Activated CD4-positive, alpha-beta memory T cell treated with anti-CD3 and anti-CD28 coated beads, Interleukin-2, amount 10 ng/mL, durations not matched to agents 7 days and 5 days (primary cell): ENCODE measurements at places on chromosomes 16 and 17. TPM values are rescaled to one million over a fixed set of nuclear protein-coding genes. Genes with fewer than 3 reads are reported as not detected.

- H3K4me3 ChIP-seq: no peak overlapping the region
- H3K4me1 ChIP-seq: peaks cover 24% of the 10 kb centered on the region
- H3K36me3 ChIP-seq: peaks cover 7% of the 10 kb centered on the region
- no peak overlapping the region for H3K27ac ChIP-seq
Observed at GRCh38 chr16:54281535-54282201, 4.9 kb downstream of the IRX3 start.

DNA sequence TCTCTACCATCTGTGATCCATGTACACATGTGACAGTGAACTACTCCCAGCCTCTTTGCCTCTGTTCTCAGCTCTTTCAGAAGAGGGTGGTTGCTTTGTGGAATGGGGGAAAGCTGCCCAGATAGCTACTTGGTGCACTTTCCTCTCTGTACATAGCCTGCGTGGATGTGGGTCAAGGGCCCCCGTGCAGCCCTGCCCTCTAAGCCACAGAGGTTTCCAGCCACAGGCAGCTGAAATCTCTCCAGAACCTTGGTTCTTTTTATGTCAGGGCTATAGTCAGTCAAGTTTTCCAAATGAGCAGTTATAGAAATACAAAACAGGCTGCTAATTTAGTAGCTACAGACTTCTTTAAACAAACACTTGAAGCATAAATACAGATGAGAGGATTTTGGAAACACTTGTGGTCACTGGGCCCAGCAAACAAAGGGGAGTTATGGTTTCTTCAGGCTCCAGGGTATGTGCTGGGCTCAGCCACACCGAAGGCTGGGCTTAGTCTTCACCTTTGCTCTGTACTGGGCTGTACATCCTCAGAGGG is 199.7 kb upstream of the ASIC2 start:
- H3K4me3 ChIP-seq: no peak overlapping the region
- no peak for DNase-seq
- H3K4me1 ChIP-seq: no peaks in the 10 kb centered on the region
- no peaks in the 10 kb centered on the region for H3K36me3 ChIP-seq
- no peaks in the 10 kb centered on the region for H3K27me3 ChIP-seq
- no peak overlapping the region for H3K27ac ChIP-seq

DNA sequence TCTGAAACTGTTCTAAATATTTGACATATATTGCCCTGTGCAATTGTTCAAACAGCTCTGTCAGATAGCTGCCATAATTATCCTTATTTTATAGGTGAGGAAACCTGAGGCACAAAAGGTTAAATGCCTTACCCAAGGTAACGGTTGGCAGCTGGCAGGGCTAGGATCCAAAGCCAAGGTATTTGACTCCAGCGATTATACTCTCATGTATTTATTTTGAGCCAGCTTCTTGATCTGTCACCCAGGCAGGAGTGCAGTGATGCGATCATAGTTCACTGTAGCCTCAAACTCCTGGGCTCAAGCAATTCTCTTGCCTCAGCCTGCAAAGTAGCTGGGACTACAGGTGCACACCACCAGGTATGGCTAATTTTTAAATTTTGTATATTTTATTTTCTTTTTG is 7.2 kb downstream of the ENO3 start:
- no peak for DNase-seq
- peaks cover 3% of the 10 kb centered on the region for H3K4me1 ChIP-seq
- no peak overlapping the region for H3K4me3 ChIP-seq
- no peak overlapping the region for H3K27ac ChIP-seq

DNA sequence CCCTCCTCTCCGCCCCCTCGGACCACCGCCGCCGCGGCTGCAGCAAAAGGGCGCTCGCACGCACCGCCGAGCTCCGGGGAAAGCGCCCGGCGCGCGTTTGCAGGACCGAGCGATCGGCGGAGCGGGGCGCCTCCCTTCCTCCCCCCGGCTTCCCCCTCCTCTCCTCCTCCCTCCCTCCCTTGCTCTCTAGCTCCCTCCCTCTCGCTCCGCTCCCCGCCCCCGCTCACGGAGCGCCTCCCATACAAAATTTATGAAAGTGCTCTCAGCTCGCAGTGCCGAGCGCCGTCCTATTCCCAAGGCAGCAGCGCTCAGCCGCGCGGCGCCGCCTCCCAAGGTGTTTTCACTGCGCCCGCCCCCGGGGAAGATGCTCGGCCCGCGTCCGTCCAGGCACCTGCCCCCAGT is at the start of gene RTN4RL1:
TSS of gene RTN4RL1 (minus strand) at position 115 of the 402 bp plus-strand sequence. CDS start 469 bp downstream, outside the sequence.
- H3K36me3 ChIP-seq: no peaks in the 10 kb centered on the region
- peak; percentile 80 for DNase-seq

DNA sequence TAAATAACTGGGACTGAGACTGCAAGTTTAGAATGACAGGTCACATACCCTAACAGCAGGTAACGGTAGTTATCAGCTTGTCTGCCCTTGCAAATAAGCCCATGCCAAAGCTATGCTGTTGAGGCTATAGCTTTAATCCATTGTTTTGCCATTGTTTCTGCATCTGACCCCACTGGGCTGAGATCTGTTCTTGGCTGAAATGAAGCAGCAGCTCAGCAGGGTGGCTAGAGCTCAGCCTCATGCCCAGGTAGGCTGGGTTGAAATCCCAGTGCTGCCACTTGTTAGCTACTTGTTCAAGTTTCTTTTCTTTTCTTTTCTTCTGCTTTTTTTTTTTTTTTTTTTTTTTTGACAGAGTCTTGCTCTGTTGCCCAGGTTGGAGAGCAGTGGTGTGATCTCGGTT is 40.1 kb downstream of the NKD1 start:
- no peak overlapping the region for H3K4me3 ChIP-seq
- peaks cover 4% of the 10 kb centered on the region for H3K36me3 ChIP-seq
- H3K27me3 ChIP-seq: no peaks in the 10 kb centered on the region
- no peak for DNase-seq
- H3K27ac ChIP-seq: no peak overlapping the region

DNA sequence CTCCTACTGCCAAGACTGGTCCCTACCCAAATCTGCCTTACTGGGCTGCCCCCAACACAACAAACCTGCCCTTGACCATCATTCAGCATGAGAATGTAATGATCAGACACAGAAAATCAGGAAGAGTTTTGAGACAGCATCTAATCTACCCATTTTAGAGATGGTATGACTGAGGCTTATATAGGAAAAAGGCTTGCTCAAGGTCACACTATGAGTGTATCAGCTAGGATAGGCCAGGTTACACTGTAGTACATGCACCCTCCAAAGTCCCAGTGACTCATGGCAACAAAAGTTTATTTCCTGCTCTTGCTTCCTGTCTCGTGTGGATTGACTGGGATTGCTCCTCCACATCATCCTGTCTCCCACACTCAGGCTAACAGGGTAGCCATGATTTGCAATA is 27.9 kb downstream of the NLRC5 start:
- H3K36me3 ChIP-seq: peaks cover 79% of the 10 kb centered on the region
- DNase-seq: no peak
- H3K4me1 ChIP-seq: peaks cover 65% of the 10 kb centered on the region
- peak overlapping the region; percentile 33 for H3K27ac ChIP-seq
- H3K4me3 ChIP-seq: no peak overlapping the region

GRCh38 chr17:59047616-59048015 is 59.1 kb downstream of the TRIM37 start:
- H3K4me1 ChIP-seq: no peaks in the 10 kb centered on the region
- H3K27ac ChIP-seq: no peak overlapping the region
- no peak for DNase-seq

- H3K4me1 ChIP-seq: peaks cover 3% of the 10 kb centered on the region
- peak overlapping the region; percentile 12 for H3K27ac ChIP-seq
- no peaks in the 10 kb centered on the region for H3K27me3 ChIP-seq
- peak; percentile 76 for DNase-seq
- H3K4me3 ChIP-seq: no peak overlapping the region
- H3K36me3 ChIP-seq: peaks cover 4% of the 10 kb centered on the region
Observed at GRCh38 chr16:70770626-70771552, 30.1 kb downstream of the VAC14 start.

- H3K27me3 ChIP-seq: no peaks in the 10 kb centered on the region
- H3K4me1 ChIP-seq: peaks cover 32% of the 10 kb centered on the region
- H3K27ac ChIP-seq: no peak overlapping the region
- peak overlapping the region; percentile 87 for H3K4me3 ChIP-seq
Observed at GRCh38 chr17:45136846-45137560, 1.5 kb downstream of the ACBD4 start.

DNA sequence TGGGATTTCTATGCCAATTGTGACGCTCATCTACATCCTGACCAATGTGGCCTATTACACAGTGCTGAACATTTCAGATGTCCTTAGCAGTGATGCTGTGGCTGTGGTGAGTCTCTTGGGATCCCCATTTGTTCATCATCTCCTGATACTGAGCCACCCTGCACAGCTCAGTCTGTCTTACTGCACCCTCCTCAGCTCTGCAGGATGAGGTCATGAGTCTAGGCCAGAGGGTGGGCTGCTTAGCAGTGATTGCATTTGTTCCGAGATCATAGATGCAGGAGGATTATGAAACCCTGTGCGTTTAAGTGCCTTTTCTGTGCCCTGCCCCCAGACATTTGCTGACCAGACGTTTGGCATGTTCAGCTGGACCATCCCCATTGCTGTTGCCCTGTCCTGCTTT is 19.5 kb downstream of the SLC7A6OS start:
- H3K4me3 ChIP-seq: no peak overlapping the region
- H3K4me1 ChIP-seq: peaks cover 69% of the 10 kb centered on the region
- peak overlapping the region; percentile 92 for H3K27ac ChIP-seq
- peaks cover 75% of the 10 kb centered on the region for H3K36me3 ChIP-seq

- H3K27me3 ChIP-seq: peaks cover 4% of the 10 kb centered on the region
- no peak for DNase-seq
- H3K4me1 ChIP-seq: peaks cover 23% of the 10 kb centered on the region
Observed at GRCh38 chr16:31395647-31396046, 2.5 kb downstream of the ITGAD start.

DNA sequence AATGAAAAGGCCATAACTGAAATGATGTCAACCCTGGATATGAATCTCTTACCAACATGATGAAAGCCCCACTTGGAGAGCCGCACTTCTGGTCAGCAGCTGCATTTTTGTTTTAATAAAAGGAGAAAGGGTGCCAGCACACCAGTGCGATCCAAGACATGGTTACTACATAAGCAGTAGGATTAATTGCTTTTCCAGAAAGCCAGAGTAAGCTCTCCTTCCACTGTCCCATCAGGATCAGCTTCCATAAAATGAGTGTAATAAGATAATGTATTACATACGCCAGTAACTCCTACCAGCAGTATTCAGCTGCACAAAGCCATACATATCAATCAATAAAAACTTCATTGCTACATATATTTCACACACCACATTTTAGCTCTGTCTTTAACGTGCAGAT is 26.3 kb upstream of the NACA2 start:
- no peak for DNase-seq
- H3K36me3 ChIP-seq: no peaks in the 10 kb centered on the region
- H3K27ac ChIP-seq: no peak overlapping the region
- no peak overlapping the region for H3K4me3 ChIP-seq
- peaks cover 5% of the 10 kb centered on the region for H3K4me1 ChIP-seq
- peaks cover 25% of the 10 kb centered on the region for H3K27me3 ChIP-seq

GRCh38 chr16:66020642-66021041 is 345.8 kb upstream of the CDH5 start:
- no peak for DNase-seq
- no peak overlapping the region for H3K27ac ChIP-seq
- no peaks in the 10 kb centered on the region for H3K36me3 ChIP-seq
- H3K27me3 ChIP-seq: no peaks in the 10 kb centered on the region

DNA sequence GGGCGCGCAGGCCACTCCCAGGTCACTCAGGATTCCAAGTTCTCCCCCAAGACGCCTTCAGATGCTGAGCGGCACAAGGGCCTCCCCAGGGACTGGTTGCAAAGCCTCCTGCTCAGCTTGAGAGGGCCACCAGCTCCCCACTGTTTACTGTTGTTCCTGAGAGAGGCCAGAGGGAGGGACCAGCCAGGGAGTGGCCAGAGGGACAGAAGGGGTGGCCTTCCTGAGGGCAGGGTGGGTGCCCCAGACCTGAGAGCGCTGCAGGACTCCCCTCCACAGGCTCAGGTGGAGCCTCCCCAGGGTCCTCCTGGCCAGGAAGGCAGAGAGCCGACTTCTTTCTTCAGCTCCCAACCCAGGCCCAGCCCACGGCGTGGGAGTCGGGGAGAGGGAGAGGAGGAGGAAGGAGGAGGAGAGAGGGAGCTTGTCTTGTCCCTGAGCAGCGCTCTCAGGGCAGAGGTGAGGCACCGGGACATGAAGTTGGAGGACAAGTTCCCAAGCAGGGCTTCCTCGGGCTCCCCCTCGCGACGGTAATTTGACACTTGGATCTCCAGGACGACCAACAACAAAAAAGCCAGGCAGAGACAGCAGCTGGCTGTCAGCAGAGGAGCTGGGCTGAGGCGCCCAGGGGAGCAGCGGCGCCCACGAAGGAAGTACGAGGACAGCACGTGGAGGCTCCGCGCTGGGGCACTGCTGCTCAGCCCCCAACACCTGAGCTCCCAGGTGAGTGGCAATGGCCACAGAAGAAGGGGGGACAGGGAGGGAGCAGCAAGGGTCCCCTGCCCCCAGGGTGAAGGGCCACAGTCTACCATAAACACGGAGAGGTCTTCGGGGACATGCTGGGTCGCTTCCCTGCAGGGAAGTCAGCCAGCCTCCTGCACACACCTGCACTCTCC is 497 bp downstream of the SMIM5 start:
- no peak overlapping the region for H3K4me3 ChIP-seq
- H3K27me3 ChIP-seq: no peaks in the 10 kb centered on the region
- no peaks in the 10 kb centered on the region for H3K36me3 ChIP-seq

- peaks cover 35% of the 10 kb centered on the region for H3K4me1 ChIP-seq
- H3K27me3 ChIP-seq: peaks cover 45% of the 10 kb centered on the region
- peak overlapping the region; percentile 36 for H3K4me3 ChIP-seq
- H3K27ac ChIP-seq: no peak overlapping the region
- peak; percentile 71 for DNase-seq
Observed at GRCh38 chr16:2964475-2965336, 631 bp downstream of the KREMEN2 start.

DNA sequence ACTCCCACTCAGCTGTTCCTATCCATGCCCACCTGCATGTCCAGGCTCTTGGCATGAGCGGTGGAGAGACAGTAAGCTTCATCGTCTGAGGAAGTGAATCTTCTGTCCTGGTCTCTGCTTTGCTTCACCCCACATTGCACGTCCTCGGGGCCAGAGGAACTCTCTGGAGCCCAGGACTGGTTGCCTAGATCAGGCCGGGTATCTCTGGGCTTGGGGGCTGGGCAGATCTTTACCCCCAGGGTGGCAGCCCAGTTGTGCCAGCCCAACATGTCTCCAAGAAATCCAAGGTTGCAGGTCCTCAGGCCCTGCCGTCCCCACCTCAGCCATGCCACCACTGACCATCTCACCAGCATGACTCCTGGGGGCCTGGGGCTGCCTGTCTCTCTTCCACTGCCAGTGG is 58.3 kb downstream of the BEAN1 start:
- H3K36me3 ChIP-seq: no peaks in the 10 kb centered on the region
- H3K27me3 ChIP-seq: no peaks in the 10 kb centered on the region
- H3K4me1 ChIP-seq: peaks cover 25% of the 10 kb centered on the region
- no peak for DNase-seq
- H3K27ac ChIP-seq: no peak overlapping the region

- H3K27ac ChIP-seq: no peak overlapping the region
- H3K4me3 ChIP-seq: no peak overlapping the region
- peaks cover 8% of the 10 kb centered on the region for H3K4me1 ChIP-seq
Observed at GRCh38 chr17:75595284-75595919, 7.8 kb downstream of the MYO15B start.

- H3K36me3 ChIP-seq: peaks cover 32% of the 10 kb centered on the region
- no peaks in the 10 kb centered on the region for H3K27me3 ChIP-seq
- no peak overlapping the region for H3K4me3 ChIP-seq
- no peak for DNase-seq
- peaks cover 17% of the 10 kb centered on the region for H3K4me1 ChIP-seq
- no peak overlapping the region for H3K27ac ChIP-seq
Observed at GRCh38 chr17:27608328-27609230, 22.4 kb upstream of the LGALS9 start.

Gene NDUFB10
- total RNA-seq: 138 TPM

Gene SERPINF2
- 0.23 TPM for total RNA-seq

Gene LDAF1
- 15.8 TPM for total RNA-seq

Gene TERF2IP
- 92.7 TPM for total RNA-seq

Gene LRRC37A3
- total RNA-seq: 17.2 TPM

Gene C16orf92
- total RNA-seq: not detected

Gene KRT33A
- total RNA-seq: not detected

Gene VTN
- total RNA-seq: 0.15 TPM
